ENCODE measurements at places on chromosomes 7 and 10. TPM values are rescaled to one million over a fixed set of nuclear protein-coding genes. Genes with fewer than 3 reads are reported as not detected.

Gene FIGNL1
- 17.8 TPM for total RNA-seq

Gene MYOZ1
- 552 TPM for total RNA-seq

Gene AGR2
- 7.2 TPM for total RNA-seq

Gene RBM48
- 9.4 TPM for total RNA-seq

Gene CFAP43
- 0.27 TPM for total RNA-seq

GRCh38 chr10:128895473-128895872 is 571.6 kb upstream of the MGMT start:
- DNase-seq, result no peak

DNA sequence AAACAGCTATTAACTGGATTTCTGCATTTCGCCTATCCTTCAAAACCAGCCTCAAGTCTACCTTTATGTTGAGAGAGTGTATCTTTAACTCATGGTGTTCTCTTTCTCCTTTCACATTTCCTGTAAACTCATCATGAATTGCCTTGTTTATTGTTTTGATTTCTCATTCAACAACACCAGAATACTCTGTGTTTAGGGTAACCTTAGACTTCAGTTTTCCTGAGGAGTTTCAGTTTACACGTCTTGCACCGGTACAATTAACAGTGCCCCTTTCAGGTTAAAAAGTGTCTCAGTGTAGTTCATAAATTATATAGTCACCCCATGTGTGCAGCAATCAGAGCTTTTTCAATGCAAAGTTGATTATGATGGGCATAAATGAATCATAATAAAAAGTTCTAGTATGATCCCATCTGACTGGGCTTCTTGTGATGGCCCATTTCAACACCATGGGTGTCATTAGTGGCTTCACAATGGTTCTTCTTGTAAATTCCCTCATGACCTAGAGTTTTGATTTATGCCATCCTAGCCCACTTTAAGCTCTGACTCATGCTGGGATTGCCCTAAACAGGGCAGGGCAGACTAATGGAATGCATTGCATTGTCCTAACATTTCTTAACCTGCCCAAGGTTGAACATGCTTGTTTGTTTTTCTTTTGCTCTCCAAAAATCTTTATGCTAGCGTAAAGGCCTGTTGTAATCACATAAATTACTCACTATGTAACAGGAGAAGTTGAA is 22.0 kb downstream of the ITGB8 start:
- DNase-seq, result no peak

- DNase-seq, result no peak
Measured at GRCh38 chr7:155670521-155670920, 26.1 kb downstream of the RBM33 start.

GRCh38 chr7:86372262-86372661 is 271.4 kb upstream of the GRM3 start:
- no peak for DNase-seq

- DNase-seq, result no peak
Measured at GRCh38 chr10:97830064-97830463, 19.6 kb upstream of the GOLGA7B start.

DNA sequence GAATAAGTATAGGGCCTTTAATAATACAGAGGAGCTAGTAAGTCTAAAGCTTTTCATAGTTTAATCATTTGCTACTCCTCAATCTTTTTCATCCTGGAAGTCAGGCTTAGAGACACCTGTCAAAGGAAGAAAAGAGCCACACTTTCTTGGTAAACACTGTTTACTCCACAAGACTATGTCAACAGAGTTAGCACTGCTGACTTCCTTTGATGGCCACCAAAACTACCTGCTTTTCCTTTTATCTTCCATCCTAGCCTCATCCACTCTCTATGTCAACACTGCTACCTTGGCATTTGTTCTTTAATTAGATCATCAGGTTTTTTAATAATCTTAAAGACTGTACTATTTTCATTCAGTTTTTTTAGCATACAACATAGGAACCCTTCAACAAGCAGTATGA is 106.2 kb downstream of the ELAPOR2 start:
- no peak for DNase-seq

Data from muscle of leg (tissue), 16 donors.